Psoas muscle (tissue), 8 donors: ENCODE measurements at places on chromosomes 12 and 14. TPM values are rescaled to one million over a fixed set of nuclear protein-coding genes. Genes with fewer than 3 reads are reported as not detected.

DNA sequence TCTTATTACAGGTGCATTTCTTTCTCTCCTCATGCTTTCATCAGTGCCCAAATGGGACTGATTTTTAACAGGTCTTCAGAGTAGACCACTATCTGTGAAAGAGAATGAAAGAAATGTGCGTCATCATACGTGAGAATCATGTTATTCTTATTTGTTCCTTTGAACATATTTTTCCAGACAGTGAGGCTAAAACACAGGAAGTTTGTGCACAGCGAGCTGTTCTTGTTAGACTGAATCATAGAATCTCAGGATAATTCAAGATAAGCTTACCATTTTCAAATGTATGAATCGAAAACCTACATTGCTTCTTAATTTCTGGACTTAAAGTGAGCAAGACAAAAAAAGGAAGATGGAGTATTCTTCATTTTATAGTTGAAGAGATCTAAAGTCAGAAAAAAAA lies 383.1 kb downstream of the EGLN3 start:
- no peak for DNase-seq

Gene RASAL1
- total RNA-seq, result 0.89 TPM

Gene SELPLG
- 1.5 TPM for total RNA-seq

Gene ESR2
- 0.27 TPM for total RNA-seq

GRCh38 chr12:49932023-49932422 lies 18.5 kb upstream of the AQP2 start:
- DNase-seq, result no peak

DNA sequence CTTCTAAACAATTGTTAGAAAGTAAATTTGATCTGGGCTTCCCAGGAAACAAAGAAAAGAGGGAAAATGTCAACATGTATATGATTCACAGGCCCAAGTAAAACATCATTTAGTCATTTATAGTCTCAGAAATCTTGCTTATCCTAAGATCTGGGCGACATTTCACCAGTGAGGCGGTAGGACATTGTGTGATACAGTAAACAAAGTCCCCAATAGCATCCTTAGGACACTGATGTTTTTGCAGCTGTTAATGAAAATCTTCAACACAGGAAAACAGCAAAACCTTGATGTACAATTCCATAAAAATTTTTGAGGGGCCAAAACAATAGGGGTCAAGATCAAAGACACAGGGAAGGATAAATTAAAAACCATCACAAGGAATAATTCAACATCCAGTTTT lies 20.2 kb downstream of the LMO3 start:
- DNase-seq, result no peak

Gene MRPL42
- total RNA-seq, result 23.4 TPM

DNA sequence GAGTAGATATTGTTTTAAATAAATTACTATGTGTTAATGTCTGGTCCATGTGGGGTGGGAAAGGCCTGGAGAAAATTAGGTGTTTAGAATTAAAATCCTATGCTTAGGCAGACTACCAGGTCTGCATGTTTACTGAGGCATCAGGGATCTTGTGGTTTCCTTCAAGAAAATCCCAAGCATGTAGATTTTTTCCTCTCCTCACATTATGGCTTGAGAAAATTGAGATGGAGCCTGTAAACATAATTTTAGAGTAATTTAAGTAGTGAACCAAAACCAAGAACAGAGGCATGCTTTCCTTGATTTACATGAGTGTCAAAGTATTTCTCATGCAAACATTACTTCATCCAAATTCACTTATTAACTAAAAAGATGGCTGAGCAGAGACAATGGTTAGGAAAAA lies 823.7 kb downstream of the AACS start:
- DNase-seq, result no peak

DNA sequence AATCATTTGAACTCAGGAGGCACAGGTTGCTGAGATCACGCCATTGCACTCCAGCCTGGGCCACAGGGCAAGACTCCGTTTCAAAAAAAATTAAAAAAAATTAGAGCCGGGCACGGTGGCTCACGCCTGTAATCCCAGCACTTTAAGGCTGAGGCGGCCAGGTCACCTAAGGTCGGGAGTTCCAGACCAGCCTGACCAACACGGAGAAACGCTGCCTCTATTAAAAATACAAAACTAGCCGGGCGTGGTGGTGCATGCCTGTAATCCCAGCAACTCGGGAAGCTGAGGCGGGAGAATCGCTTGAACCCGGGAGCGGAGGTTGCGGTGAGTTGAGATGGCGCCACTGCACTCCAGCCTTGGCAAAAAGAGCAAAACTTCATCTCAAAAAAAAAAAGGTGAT lies 35.7 kb downstream of the R3HDM2 start:
- no peak for DNase-seq
